Fibroblast of the aortic adventitia (primary cell): ENCODE measurements at places on chromosomes 7 and 10. TPM values are rescaled to one million over a fixed set of nuclear protein-coding genes. Genes with fewer than 3 reads are reported as not detected.
A peak's percentile ranks its signal among the peaks of the same experiment; 100 is the strongest.

The CYP3A5 gene
- 1.1 and 2.9 TPM in 2 replicates for total RNA-seq

DNA sequence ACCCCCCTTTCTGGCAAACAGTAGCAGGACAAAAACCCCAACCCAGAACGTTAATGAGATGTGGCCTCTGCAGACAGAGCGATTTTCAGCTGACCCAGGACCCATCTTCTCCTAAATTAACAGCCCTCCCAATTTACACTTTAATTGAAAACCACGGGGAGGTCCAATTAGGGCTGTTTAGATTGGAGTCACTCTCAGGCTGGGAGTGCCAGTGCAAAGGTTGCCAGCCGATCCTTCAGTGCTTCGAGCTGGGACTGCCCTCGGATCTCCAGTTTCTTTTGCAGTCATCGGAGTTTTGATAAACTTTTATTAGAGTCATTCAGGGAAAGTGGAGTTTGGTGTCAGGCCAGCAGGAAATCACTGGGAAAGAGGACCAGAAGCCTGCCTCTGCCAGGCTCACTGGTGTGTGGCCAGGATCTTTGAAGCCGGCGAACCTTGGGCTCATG, 108.0 kb downstream of the DOCK1 start:
- DNase-seq, result peak; percentile 12

- no peak for DNase-seq
Observed at GRCh38 chr10:113084031-113084430, 134.0 kb downstream of the TCF7L2 start.

DNA sequence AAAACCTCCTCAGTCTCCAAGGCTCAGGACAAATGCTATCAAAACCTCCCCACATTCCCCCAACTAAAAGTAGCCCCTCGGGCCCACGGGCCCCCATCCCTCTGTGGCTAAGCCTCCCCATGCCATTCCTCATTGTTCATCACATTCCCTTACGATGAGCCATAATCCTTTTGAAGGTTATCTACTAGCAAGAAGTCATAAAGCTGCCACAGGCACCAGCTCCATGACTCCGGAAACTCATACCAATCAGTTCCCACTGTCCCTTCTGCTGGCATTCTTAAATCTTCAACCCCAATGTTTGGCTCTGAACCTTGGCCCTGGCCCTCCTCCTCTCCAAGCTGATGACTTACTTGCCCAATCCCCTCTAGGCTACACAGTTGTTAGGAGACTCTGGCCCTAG, 19.4 kb upstream of the TM9SF3 start:
- no peak for DNase-seq

The GPR26 gene
- total RNA-seq, result under 0.01 TPM in 1 of 2 replicates, not detected in the other

The ZNF503 gene
- total RNA-seq, result 21.7 and 29.8 TPM in 2 replicates

GRCh38 chr10:94006591-94007550, 13.1 kb downstream of the PLCE1 start:
- DNase-seq, result peak; percentile 95

DNA sequence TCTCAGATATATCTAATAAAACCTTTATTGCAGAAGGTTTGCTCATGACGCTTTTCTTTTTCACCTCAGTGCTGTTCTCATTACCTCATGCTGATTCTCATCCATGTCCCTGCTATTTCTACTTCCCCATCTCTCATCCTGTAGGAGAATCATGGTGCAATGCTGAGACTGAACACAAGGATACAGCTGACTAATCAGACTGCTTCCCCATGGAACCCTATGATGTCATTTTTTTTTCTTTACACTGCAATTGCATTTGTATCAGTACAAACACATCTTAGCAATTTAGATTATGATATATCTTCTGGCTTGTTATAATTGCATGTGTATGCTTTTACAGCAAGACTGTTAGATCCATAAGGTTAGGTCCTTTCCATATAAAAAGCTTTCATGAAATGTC, 93.7 kb downstream of the SEMA3A start:
- peak; percentile 42 for DNase-seq

- DNase-seq, result no peak
Observed at GRCh38 chr10:3532644-3533043, 252.4 kb downstream of the KLF6 start.

DNA sequence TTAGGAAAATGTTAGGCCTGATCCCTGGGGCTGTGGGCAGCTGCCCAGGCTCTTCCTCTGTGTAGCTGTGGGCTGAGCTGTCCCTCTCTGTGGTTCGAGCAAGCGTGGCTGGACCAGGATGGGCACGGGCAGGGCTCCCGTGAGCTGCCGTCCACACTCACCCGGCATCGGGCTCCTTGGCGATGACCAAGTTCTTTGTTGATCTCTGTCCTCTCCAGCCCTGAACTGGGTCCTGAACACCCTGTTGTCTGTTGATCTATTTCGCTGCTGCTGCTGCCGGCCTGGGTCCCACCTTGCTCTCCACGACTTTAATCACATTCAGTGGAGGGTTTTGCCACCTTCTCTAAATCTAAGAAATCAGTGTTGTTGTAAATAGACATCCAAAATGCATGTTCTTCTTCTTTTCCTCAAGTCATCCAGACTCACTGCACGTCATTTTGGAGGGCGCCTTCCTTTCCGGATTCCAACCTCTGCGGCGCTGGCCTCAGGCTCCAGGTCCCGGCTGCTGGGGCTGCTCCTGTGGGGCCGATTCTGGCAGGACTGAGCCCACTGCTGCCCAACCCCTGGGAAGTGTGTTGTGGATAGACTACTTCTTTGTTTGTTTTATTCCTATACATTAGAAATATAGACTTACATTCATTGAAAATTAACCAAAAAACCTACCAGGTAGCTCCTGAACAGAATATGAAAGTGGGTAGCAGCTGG, 100.6 kb downstream of the DYNC2I1 start:
- DNase-seq, result no peak

The ANKRD2 gene
- 0.27 and 0.57 TPM in 2 replicates for total RNA-seq

DNA sequence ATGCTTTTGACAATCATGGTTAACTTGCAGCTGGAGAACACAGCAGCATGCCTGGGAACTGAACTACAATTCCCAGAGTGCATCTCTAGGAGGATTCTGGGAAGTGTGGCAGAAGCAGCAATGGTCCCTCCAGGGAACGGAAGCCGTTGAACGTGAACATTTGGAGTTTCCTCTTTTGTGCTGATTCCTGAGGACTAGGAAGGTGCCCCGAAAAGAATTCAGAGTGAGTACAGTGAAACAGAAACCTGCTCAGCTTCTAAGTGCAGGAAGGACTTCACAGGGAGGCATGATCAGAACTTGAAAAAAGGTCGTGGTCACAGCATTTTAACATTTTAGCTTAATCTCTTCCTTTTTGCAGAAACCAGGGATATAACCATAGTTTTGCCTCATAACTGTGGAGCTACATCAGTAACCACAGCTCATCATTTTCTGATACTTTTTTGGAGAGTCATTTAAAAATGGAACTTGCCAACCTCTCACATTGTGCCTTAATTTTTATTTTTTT, at the start of gene NUDT13:
TSS of gene NUDT13 (plus strand) at position 111 of the 505 bp plus-strand sequence. CDS start 3,911 bp downstream, outside the sequence.
- peak; percentile 81 for DNase-seq

GRCh38 chr7:44377681-44378421, 52.5 kb upstream of the CAMK2B start:
- DNase-seq, result no peak

GRCh38 chr10:36676756-36677430, 448.5 kb upstream of the ANKRD30A start:
- peak; percentile 77 for DNase-seq

DNA sequence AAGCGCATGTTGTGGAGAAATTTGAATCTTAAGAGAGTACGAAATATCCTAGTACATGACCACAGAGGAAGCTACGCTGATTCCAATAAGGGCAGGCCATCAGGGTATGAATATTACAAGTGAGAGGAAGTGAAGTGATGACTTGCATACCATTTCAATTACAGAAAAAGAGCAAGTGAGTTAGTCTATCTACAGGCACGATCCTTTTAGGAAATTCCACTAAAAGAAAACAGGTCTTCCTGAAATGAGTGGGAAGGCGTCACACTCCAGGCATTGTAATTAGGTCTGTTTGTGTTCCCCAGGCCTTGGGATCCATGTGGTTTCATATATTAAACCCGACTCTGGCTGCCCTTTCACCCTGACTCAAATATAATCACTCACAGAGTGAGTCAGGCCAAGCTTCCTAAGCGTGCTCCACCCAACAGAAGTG, 152.5 kb downstream of the SEMA3A start:
- DNase-seq, result peak; percentile 47
